ENCODE measurements at places on chromosomes 13 and 19.

DNA sequence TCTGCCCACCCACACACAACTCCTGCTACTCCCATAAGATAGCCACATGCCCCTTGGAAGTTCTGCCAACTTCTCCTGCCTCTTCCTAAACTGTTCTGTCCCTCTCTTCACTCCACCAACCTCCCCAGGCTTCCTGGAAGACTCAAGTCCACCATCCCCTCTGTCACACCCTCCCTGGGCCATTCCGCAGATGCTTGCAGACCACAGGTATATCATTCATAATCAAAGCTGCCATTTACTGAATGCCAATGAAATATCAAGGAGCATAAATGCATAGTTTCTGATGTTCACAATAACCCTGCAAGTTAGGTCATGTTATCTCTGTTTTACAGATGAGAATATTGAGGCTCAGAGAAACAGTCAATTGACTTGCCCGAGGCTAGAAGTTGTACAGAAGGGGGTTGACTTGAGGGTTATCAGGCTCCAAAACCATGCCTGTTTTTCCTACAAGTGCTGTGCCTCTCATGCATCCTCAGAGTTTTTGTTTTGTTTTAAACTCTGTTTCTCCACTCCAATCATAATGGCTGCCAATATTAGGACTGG lies 135.6 kb downstream of the SLC7A1 start:
- DNase-seq, result no peak

GRCh38 chr13:113989585-113990300 lies 15.9 kb upstream of the C13orf46 start:
- DNase-seq, result no peak

- no peak for DNase-seq
Observed at GRCh38 chr19:41479757-41480191, 36.8 kb downstream of the ERICH4 start.

GRCh38 chr13:99197117-99197651 lies 3.5 kb upstream of the UBAC2 start:
- no peak for DNase-seq

DNA sequence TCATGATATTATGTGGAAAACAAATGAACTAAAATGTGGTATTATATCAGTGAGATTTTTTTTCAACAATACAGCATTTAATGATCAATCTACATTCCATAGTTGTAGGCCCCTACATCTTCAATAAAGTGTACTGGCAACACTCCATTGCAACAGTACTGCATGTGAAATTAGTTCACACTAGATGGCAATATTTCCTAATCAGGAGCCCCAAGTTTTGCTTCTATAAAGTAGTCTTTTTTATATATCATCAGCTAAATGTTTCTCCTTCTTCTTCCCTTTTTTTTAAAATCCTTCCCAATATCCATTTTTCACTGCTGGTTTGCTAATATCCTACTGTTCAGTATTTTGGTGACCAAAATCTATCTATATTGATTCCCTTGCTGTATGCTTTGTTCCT lies 528.3 kb upstream of the ATXN8OS start:
- no peak for DNase-seq

DNA sequence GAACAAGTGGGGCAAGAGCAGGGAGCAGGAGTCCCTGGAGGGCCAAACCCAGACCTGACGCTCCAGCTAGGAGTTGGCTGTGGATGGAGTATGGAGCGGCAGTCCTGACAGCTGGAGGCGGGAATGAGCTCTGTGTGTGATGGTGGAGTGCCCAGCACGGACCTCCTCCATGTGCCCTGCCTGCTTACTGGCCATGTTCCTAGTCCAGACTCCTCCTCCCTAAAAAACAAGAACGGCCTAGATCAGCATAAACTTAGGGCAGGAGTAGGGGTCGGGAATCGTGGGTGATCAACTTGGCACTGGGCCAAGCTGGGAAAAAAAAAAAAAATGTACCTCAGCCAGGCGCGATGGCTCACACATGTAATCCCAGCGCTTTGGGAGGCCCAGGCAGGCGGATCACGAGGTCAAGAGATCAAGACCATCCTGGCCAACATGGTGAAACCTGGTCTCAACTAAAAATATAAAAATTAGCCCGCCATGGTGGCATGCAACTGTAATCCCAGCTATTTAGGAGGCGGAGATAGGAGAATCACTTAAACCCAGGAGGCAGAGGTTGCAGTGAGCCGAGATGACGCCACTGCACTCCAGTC lies 29.5 kb downstream of the LTBP4 start:
- DNase-seq, result no peak

GRCh38 chr19:4568886-4569285 lies 9.4 kb upstream of the SEMA6B start:
- DNase-seq, result no peak

DNA sequence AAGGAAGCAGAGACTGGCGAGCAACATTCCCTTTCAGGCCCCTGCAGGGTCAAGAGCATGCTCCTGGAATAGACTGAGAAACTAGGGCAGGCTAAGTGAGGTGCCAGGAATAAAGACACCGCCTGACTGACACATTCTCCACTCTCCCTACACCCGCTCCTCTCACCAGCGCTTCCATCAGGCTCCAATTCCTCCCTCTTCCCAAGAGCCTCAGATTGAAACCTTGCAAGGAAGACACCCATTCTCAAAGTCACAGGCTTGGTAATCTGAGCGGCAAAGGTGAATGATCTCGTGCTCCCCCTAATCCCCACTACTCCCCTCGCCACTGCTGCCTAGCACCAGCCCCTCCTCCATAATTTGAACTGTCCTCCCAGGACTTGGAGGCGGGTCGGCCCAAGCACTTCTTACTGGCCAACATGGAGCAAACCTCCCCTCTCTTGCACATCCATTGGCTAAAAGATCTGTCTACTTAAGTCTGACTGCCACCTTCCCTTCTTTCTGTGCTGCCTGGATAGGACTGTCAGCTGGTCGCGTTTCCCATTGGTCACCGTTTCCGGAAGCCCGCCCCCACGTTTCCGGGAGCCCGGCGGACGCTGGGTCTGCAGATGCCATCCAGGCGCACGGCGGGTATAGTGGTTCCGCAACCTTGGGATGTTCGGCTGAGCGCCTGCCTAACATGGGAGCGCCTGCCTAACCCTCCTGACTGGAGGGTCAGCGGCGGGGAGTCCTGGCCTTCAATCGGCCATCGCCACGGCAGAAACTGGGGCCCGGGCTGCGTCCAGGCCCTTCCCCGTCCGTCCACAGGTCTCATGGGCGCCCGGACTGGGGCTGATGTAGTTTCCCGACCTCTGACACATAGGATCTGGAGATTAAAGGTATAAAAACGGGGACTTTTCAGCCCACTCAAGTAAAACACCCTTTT lies 33.6 kb downstream of the ZNF383 start:
- DNase-seq, result no peak

DNA sequence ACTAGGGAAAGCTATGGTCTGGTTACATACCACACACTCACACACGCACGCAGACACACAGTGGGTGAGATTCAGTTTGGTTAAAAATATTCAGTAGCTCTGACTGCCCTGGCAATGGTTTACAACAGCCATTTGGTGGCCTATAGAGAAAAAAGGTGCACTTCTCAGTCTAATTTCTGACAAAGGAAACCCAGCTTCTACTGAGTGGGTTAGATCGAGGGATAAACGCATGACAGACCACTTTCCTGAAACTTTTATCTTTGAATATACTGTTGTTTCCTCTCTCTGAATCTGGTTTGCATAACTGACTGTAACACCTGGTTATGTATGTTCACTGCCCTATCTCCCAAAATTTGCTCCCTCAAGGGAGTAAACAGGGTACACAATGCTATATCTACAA lies 2.5 kb downstream of the LIG4 start:
- DNase-seq, result no peak

DNA sequence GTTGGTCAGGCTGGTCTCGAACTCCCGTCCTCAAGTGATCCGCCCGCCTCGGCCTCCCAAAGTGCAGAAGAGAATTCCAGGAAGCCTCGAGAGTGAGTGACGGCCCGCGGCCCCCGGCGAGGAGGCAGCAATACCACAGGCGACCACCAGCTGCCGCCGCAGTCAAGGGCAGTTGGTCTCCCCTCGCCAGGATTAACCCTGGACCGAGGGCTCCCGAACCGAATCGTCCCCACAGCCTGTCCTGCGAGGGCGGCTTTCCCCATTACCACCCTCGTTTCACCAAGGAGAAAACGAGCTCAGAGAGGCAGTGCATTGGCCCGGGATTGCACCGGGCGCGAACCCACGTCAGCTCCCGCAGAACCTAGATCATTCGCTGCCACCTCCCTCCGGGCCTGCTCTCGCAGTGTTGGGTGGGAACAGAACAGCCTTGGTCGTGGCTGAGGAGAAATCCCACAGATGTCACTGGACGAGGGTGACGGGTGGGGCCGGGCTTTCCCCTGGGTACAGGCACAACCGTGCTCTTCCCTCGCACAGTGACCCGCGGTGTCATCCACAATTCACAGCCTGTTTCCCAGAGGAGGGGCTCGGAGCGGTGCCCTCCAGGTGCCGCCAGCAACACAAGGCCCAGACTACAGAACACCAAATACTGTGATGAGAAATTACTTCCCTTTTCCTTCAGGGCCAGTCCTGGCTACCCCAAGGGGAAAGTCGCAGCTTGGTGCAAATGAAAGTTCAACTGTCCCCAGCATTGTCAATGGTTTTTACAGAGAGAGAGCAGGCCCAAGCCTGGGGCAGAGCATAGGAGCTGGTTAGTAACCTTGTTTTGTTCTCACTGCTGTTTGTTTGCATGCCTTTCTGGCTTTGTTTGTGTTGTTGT lies 24.8 kb downstream of the C2CD4C start:
- DNase-seq, result no peak

DNA sequence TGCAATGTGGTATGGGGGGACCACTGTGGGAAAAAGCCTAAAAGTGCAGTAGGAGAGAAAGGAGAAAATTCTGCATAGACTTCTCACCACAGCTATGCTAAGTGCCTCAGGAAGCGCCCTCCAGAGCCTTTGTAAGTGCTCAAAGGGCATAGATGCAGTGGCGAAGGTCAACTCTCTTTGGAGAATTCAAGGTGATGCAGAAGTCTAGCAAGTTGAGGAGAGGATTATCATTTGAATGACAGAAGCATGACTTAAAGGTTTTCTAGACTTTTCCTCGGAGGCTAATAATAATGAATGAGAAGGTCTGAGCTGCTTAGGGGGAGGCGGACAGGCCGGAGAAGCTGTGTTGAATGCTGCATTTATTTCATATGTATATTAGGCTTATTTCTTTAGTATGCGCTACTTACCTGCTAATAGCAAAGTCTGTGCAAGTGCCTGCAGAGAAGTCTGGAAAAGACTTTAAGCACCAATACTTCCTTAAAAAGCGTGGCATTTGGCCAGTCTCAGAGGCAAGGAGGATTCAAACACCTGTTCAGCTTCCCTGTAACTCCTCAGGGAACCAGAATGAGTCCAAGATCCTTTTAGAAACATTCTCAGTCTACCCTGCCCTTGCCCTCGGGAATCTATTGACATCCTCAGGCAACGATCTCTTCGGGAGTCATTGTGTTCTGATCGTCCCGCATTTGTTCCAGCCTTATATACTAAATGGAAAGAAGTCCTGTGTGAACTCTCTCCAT lies 56.2 kb downstream of the FLT1 start:
- DNase-seq, result no peak

- DNase-seq, result no peak
Observed at GRCh38 chr13:31223640-31224039, 23.9 kb downstream of the B3GLCT start.

DNA sequence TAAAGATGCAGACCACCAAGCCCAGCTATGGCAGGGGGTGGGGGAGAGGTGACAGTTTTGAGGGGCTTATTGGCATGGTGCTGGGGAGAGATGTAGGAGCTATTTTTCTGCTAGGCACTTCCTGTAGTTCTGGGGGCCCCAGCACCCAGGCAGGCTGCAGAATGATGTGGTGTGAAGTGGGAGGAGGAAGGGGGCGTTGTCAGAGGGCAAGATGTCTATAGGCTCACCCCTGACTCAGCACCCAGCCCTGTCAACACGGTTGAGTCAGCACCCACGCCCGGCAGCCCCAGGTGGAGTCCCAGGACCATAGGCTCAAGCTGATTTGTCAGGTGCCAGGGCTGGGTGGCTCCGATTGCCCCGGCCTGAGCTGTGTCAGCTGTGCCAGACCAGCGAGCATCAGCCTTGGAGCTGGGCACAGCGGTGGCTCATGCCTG lies 5.8 kb downstream of the KLF2 start:
- peak; percentile 80 for DNase-seq

- DNase-seq, result no peak
Observed at GRCh38 chr13:35016362-35017112, 74.5 kb downstream of the NBEA start.

GRCh38 chr19:49058562-49058961 lies 1.0 kb upstream of the CGB7 start:
- DNase-seq, result no peak

DNA sequence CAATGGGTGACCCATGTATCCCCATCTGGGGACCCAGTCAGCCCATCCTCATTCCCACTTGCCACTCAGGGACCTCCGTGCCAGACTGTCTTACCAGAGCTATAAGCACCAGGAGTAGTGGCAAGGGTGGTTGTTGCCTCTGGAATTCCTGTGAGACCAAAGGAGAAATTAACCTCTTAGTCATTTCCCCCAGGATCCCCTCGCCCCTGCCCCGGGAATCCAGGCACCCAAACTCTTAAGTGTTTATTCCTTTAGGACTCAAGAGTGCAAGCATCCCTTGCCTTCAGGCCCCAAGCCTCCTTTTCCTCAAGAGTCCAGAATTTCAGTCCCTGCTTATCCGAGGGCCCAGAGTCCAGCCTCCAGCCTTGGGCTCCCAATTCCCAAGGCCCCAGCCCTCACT lies 9.2 kb downstream of the NTN5 start:
- DNase-seq, result no peak

DNA sequence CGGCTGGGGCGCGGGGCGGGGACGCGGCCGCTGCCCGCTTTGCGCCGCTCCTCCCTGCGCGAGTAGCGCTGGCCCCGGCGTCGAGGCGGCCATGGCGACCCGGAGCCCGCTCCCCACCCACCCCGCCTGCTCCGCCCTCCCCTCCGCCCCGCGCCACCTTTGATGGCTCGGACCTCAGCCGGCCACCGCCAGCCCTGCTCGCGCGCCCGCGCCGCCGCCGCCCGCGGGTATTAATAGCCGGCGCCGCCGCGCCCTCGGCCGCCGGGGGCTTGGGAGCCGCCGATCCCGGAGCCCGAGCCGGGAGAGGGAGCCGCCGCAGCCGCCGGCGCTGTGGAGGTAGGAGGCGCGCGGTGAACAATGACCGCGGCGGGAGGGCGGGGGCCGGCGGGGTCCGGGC lies 261 bp downstream of the FARP1 start:
- DNase-seq, result no peak

GRCh38 chr13:112244061-112244460 lies 132.1 kb upstream of the SPACA7 start:
- no peak for DNase-seq

DNA sequence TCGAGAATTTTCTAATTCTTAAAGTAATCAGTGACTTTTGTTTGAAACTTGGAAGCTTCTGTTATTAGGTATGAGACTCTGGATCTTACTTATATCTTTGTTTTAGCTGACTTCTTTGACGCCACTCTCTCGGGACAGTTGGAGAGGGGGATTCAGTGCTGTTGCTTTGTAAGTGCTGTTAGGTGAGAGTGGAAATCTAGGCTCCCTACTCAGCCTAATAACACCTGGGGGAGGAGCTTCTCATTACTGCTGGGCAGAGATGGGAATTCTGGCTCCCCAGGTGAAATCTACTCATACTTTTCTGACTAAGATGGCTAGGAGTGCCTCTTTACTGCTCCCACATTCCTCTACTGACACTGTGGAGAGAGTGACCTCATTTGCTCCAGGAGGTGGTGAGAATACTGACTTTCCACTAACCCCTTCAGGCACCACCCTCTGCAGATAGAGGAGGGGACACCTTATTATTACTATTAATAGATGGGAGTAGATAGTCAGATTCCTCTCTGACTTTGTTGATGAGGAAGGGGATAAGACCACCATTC lies 324.9 kb upstream of the SPRY2 start:
- DNase-seq, result no peak

GRCh38 chr19:15551293-15552004 lies 43.1 kb downstream of the CYP4F22 start:
- peak; percentile 41 for DNase-seq
